ENCODE measurements at places on chromosomes 6 and 20.

DNA sequence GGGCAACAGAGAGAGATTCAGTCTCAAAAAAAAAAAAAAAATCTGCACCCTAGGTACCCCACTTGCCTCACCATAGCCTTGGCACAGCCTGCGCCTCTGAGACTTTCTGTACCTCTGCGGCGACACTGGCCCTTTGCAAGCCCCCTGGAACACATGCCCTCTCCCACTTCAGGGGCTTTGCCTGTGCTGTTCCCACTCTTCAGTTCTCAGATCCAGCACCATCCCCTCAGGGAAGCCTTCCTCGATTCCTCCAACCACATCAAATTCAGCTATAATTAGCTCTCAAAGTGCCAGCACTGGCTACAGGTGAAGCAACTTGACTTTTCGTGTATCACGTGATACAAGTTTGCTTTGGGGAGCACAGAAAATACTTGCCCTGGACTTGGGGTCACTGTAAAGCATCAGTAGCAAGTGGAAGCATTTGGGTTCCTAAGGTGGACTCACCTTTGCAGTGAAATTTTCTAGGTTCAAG lies 2.1 kb upstream of the UBE2V1 start:
- DNase-seq: no peak

GRCh38 chr20:58893355-58894120 lies 41.0 kb downstream of the GNAS start:
- DNase-seq: no peak

DNA sequence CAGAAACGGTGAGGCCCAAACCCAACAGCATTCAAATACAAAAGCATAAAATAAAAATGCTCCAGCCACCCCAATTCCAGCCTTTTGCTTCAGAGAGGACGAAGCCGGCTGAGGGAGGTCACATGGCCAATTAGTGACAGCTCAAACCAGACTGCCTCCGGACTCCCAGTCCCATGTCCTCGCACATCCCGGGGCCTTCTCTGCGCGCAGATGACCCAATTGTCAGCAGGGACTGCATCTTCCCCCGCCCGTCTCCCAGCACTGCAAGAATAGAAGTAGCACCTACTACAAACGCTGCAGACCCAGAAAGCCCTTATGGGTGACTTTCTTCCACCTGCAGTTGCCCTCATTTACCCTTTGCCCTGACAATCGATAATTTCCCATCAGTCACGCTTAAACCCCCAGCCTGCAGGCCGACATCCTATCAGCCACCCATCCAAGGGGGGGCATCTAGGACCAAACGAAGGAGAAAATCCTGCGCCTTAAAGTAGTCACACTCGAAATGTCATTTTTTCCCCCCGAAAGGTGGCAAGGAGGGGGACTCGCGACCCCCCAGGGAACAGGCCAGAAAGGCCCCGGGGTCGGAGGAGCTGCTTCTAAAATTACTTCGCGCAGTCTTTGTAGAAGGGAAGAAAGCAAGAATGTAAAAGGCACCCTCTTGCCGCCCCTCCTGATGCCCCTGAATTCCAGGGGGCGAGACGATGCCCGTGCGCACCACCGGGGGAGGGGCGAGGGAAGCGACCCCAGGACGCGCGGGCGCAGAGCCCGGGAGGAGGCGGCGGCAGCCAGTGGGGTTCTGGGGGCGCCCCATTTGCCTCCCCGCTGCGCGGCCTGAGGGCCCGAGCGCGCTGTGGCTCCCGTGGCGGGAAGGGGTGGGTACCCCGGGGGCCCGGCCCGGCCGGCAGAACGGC lies 792 bp downstream of the SLC23A2 start:
- peak; percentile 15 for DNase-seq

- DNase-seq: peak; percentile 70
Measured at GRCh38 chr6:107847844-107848802, 24.0 kb upstream of the SCML4 start.

- DNase-seq: no peak
Measured at GRCh38 chr6:147586044-147586443, 77.6 kb downstream of the SAMD5 start.
